NCI-H524 treated with DMSO at 0.1 percent for 48 hours (cell line): ENCODE measurements at places on chromosomes 7 and 10.

DNA sequence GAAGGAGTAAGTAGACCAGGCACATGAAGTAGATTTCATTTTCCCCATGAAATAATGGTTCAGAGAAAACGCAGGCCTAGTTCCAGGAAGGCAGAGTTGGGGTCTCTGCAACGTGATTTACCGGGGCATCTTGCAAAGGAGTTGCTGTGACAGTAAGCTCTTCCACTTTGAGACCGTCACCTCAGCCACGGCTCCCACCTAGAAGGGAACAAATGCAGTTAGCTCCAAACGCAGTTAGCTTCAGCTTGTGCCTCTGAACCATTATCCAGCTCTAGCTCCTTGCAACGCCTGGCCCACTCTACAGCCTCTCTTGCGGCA is 7.0 kb upstream of the MYO1G start:
- DNase-seq, result no peak

- peak; percentile 26 for DNase-seq
These were observed 7.1 kb downstream of the CHAT start for GRCh38 chr10:49620841-49621378.

DNA sequence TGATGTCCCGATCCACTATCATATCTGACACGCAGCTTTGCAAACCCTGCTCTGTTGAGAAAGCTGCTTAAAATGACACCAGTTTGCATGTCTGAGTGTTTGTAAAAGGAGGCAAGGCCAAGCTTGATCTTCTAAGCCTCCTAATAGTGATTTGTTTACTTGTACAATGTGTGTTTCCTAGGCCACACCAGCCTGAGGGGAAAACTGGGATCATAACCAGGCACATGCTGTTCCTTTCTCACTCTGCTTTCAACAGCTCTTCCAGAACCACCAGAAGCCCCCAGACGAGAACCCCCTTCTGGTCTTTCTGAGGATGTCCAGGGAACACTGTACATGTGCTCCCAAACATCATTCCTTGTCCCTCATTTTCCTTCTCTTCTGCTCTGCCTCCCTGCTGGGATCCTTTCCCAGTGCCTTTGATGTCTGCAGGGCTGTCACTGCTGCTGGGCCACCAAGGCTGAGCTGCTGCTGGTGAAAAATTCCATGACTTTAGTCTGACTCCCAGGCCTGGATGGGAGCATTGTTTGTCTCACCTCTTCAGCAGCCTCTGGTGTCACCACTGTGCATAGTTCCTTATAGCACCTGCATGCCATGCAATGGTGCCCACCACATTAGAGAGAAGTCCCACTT is 4.0 kb upstream of the LGI1 start:
- DNase-seq, result no peak

GRCh38 chr7:116683786-116684185 is 11.8 kb downstream of the MET start:
- no peak for DNase-seq

DNA sequence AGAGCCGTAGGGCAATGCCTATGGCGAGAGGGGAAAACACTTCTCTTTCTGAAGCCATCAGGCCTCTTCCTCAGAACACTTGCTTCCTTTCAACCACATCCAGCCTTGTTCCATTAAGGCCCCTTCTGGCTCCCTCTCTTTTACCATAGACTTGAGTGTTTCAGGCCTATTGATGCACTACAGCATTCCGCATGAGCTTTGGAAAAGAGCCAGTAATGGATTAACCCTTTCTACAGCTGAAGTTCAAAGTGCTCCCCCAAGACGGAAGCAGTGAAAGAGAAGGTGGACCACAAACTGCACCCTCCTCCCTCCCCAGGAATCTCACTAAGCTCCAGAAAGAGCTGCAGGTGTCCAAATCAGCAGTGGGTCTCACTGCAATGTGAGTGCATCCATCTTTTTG is 102.7 kb upstream of the C7orf33 start:
- no peak for DNase-seq

DNA sequence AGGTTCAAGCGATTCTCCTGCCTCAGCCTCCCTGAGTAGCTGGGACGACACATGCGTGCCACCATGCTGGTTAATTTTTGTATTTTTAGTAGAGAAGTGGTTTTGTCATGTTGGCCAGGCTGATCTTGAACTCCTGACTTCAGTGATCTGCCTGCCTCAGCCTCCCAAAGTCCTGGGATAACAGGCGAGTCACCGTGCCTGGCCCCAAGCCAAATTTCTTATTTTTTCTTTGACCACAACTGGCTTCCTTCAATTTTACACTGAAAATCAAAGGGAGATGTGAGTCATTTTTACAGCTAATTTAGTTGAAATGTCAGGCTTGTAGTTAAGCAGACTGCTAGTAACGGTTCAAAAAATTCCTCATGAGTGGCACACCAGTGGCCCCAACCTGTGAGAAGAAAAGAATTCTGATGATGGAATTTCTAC is 7.8 kb downstream of the RNF216 start:
- no peak for DNase-seq

GRCh38 chr7:120033114-120033513 is 239.9 kb upstream of the KCND2 start:
- no peak for DNase-seq

DNA sequence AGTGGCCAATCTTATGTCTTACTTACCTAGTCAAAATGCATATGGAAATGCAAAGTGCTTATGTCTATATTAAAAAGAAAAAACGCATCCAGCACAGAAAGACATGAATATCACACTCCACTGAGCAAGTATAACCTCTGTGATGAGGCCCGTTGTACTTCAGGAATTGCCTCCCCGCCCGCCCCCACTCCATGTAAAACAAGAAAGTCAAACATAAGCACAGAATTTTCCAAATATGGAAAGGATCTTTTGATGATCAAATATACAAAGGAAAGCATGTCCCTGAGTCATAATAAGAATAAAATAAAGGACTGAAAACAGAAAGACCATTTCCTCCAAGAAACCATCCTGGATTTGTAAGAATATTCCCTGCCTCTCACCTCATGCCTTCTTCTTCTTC is 229.1 kb downstream of the BAMBI start:
- no peak for DNase-seq

GRCh38 chr7:29281782-29282541 is 87.4 kb downstream of the CHN2 start:
- no peak for DNase-seq

DNA sequence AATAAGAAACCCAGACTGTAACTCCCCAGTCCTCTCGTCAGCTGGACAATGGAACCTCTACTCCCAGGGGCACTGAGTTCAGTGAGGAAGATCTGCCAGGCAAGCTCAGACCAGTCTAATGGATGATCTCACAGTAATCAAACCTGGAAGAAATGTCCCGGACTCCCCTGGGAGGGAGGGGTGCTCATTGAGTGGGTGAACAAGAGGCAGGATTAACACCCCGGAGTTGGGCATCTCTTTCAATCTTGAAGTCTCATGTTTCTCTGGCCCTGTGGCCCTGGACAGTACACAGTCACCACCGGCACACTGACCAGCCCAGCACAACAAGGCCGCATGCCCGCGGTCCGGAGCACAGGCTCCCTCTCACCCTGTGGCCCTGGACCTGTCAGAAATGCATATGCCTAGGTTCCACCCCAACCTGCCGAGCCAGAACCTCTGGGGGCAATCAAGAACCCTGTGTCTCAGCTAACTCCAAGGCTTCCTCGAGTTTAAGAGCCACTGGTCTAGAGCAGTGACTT is 27.8 kb downstream of the CXCL12 start:
- DNase-seq, result no peak

DNA sequence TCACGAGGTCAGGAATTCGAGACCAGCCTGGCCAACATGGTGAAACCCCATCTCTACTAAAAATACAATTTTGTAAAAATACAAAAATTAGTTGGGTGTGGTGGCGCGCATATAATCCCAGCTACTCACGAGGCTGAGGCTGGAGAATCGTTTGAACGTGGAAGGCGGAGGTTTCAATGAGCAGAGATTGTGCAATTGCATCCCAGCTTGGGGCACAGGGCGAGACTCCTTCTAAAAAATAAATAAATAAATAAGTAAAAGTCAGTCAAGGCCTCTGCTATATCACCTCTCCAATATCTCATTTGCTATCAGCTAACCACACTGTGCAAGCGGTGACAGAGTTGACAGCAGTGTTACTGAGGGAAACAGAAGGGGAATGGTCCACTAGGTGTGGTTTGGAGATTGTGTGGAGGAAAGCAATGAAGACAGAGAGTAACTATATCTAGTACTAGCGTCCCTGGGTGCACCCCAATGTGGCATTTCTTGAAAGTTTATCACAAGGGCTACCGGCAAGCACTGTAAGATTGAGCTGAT is 20.9 kb upstream of the NFE2L3 start:
- DNase-seq, result no peak

GRCh38 chr7:127404286-127405072 is 12.0 kb upstream of the ZNF800 start:
- no peak for DNase-seq

- DNase-seq, result no peak
These were observed 27.3 kb downstream of the GALNT11 start for GRCh38 chr7:152052771-152053170.
